ENCODE measurements at places on chromosomes 16 and 17.
A peak's percentile ranks its signal among the peaks of the same experiment; 100 is the strongest.

- DNase-seq, result no peak
Measured at GRCh38 chr16:2038382-2039231, 9.0 kb downstream of the NTHL1 start.

DNA sequence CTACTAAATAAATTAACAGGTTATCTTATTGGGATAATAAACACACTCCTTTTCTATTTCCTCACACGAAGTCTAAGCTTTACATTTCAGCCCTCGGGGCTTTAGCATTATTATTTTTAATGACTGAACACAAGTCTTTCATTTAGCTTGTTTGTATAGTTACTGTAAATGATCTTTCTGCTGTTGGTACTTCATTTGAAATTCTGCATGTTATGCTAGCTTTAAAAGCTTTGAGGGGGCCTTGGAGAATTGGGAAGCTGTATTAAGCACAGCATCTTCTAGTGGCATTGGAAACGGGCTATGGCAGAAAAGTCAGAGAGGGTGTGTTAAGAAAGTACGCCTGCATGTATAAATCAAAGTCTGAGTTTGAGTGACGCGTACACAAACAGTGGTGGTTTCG, 243.7 kb downstream of the FTO start:
- DNase-seq, result no peak

- DNase-seq, result no peak
Measured at GRCh38 chr17:44094701-44095387, 24.3 kb downstream of the G6PC3 start.

DNA sequence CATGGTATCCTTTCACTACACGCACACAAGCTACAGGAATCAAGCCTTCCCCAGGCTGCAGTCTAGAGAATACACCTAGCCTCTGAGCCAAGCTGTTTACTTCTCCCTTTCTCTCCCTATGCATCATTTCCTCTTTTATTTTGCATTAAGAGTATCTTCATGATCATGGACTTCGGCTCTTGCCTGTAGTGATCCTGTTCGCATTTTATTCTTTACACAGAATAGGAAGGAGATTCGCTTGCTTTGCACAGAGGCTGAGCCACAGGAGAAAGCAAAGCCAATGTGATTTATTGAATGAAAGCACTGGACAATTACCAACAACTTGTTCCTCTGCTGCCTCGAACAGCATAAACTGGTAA, 172.7 kb downstream of the ANKFN1 start:
- DNase-seq, result no peak

- DNase-seq, result peak; percentile 60
Measured at GRCh38 chr16:61862221-61863155, 173.8 kb downstream of the CDH8 start.

DNA sequence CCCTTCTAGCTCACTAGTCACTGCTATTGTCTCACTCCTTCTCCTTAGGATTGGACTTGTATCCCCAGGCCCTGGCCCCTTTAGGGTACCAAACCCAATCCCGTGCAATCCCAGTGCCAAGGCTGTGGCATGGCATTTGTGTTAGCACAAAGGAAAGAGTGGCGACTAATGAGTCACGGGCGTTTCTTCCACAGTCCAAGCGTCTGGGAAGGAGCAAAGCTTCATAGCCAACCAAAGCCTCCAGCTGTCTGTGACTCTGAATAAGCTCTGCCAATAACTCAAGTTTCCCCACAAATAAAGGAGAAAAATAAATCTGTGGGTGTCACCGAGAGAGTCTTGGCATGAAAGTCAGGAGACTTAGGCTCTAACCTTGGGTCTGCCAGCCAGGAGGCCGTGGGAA, 54.6 kb upstream of the COX10 start:
- no peak for DNase-seq

- DNase-seq, result no peak
Measured at GRCh38 chr17:21535686-21536375, 156.5 kb upstream of the KCNJ18 start.

DNA sequence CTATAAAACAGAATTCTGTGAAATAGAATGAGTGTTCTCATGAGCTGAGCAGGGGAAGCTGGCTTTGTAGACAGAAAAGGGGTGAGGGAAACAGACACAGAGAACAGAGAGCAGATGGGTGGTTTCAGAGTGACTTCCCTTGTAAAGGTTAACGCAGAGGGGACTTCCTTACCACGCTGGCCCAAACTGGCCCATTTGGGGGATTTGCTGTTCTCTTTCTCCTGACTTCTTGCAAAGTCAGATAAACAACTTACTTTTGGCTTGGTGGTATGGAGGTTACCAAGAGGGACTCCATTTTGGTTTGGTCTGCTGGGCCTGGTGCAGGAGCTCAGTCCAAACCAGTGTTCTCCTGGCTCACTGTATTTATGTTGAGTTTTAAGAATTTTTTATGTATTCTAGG, 48.4 kb downstream of the SEC14L1 start:
- DNase-seq, result no peak

GRCh38 chr17:21163101-21163500, 36.3 kb downstream of the DHRS7B start:
- no peak for DNase-seq

- no peak for DNase-seq
Measured at GRCh38 chr16:50985733-50986132, 165.3 kb downstream of the SALL1 start.

DNA sequence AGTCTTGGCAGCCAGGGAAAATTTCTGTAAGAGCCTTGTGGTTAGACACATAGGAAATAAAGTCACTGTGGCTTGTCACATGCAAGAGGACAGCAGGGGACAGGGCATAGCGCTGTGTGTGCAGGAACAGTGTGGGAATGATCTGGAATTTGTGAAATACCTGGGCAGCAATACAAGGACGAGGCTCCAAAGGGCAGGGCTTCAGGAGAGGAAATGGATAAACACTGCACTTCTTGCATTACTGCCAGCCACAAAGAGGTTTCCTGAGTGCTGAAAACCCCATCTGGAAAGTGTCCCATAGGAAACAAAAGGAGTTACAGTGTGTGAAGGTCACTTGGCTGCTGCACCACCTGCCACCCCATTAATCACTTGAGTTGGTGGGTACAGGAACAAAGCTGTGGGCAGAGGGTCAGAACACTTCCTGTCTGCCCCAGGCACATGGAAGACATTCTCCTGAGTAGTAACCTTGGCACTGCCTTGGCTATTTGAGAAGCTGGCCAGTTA, 12.1 kb upstream of the HP start:
- no peak for DNase-seq

- DNase-seq, result no peak
Measured at GRCh38 chr16:57127836-57128235, 35.5 kb downstream of the CPNE2 start.

GRCh38 chr17:7562208-7562605, 488 bp downstream of the SENP3 start:
- DNase-seq, result no peak

DNA sequence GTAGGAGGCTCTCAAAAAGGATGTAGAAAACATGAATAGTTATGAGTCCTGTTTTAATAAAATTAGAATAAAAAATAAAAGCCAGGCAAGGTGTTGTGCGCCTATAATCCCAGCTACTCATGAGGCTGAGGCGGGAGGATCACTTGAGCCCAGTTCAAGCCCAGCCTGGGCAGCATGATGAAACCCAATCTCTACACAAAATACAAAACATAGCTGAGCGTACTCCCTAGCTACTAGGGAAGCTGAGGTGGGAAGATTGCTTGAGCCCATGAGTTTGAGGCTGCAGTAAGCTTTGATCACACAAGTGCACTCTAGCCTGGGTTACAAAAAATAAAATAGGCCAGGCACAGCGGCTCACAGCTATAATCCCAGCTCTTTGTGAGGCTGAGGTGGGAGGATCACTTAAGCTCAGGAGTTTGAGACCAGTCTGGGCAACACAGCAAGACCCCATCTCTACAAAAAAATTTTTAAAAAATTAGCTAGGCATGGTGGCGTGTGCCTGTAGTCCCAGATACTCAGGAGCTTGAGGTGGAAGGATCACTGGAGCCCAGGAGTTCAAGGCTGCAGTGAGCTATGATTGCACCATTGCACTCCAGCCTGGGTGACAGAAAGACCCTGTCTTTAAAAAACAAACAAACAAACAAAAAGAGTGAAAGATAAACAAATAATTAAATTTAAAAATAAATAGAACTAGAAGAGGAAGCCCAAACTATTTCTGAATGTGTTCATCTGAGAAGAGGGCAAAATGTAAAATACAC, 17.2 kb upstream of the PRM1 start:
- DNase-seq, result no peak

DNA sequence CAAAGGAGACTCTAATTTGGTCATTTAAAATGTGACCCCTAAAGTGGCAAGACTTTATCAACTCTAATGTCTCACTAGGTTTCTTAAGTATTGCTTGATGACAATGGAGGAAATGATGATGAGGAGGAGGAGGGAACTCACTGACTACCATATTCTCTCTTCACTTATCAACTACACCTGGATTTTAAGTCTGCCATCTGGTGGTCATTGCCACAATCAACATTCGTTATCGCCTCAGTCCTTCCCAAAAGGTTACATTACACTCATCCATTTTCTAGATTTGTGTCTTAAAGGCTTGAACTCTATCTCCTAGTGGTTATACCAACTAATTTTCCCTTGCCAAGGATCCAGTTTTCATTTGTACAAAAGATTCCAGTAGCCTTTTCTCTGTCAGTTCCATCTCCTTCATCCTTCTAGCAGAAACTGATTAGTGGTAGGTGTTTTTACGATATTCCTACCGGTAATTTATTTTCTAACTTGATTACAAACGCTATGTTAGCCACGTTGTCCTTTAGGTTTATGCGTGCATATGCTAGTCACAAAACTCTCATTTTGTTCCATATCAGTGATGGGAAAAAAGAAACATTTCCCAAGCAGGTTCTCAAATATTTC, 114.6 kb upstream of the NOG start:
- DNase-seq, result no peak

DNA sequence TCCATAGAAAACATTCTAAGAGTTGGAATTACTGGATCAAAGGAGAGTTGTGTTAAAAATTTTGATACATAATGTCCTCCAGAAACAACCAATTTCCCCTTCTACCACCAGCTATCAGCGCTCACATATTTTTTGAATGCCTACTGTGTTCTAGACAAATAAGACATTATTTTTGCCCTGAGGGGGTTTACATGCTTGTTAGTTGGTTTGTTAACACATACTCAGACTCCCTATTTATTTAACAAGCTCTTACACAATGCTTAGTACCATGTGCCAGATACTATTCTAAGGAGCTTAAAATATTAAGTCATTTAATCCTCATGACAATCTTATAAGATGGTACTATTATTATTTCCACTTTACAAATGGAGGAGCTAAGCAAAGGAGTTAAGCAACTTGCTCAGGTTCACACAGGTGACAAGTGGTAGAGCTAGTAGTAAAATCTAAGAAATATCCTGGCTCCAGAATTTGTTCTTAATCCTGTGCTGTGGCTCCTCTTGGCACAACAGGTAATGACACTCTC, 194.2 kb downstream of the UTP18 start:
- DNase-seq, result no peak

DNA sequence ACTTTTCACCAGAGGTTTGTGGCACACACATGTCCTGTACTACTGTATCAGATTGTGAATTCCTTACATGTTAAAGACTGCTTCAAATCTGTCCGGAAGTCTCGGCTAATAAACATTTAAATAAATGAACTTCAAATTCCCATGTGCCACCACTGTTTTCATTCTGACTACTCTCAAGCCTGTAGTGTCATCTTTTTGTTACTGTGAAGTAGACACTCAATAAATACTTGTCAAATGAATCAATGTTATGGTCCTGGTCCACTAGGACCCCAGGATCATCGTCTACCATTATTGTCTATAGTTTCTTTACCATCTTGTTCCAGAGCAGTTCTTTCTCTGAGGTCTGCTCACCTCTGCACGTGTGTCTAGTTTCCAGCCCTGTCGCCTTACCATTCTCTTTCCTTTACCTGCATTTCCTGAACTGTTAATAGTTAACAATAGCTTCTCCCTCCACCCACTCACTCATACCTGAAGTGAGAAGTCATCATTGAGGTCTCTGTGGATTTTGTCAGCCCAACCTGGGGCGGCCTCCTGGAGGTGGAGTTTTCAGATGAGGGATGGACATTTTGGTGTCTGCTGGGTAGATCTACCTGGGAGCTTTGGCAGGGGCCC, 333.0 kb downstream of the SEC14L1 start:
- no peak for DNase-seq

GRCh38 chr16:60811657-60812056, 1224.6 kb downstream of the CDH8 start:
- DNase-seq, result no peak

- no peak for DNase-seq
Measured at GRCh38 chr17:56785405-56785804, 48.3 kb downstream of the C17orf67 start.

- peak; percentile 89 for DNase-seq
Measured at GRCh38 chr17:39144416-39144840, 7.0 kb downstream of the PLXDC1 start.

DNA sequence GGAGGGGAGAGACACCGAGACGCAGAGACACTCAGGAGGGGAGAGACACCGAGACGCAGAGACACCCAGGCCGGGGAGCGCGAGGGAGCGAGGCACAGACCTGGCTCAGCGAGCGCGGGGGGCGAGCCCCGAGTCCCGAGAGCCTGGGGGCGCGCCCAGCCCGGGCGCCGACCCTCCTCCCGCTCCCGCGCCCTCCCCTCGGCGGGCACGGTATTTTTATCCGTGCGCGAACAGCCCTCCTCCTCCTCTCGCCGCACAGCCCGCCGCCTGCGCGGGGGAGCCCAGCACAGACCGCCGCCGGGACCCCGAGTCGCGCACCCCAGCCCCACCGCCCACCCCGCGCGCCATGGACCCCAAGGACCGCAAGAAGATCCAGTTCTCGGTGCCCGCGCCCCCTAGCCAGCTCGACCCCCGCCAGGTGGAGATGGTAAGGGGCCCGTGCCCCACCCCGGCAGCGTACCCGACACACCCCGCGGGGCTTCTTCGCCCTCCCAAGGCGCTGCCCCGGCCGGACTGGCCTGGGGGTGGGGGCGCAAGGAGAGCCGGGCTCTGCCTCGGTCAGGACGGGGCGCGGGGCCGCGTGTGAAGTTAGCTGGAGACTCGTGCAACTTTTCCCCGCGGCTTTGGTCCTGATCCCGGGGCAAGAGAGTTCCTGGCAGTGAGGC, 427 bp downstream of the PPP1R1B start:
- DNase-seq, result no peak

DNA sequence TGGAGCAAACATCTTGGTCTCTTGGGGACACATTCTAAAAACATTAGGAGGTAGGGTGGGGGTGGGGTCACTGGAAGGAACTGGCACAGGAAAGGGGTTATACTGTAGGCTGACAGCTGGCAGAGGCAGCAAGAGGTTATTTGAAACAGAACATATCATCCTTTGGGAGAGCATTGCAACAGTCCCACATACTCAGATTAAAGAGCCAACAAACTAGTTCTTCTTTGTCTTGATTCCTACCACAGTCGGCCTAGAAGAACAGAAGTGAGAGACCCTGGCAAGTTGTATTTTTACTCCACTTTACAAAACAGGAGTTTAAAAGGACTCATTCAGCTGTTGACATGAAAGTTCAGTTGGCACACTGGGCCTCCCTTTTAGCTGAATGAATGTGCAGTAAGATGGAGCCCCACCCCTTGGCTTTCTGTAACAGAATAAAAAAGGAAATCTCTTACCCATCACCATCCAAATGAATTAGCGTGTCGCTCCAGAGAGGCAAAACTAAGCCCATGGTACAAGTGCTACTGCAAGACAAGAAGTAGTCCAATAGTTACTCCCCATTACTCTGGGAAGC, 54.6 kb upstream of the CORO6 start:
- DNase-seq, result no peak

All from NCI-H1105 treated with DMSO at 0.1 percent for 48 hours (cell line).